ENCODE measurements at places on chromosomes 2 and 18.

DNA sequence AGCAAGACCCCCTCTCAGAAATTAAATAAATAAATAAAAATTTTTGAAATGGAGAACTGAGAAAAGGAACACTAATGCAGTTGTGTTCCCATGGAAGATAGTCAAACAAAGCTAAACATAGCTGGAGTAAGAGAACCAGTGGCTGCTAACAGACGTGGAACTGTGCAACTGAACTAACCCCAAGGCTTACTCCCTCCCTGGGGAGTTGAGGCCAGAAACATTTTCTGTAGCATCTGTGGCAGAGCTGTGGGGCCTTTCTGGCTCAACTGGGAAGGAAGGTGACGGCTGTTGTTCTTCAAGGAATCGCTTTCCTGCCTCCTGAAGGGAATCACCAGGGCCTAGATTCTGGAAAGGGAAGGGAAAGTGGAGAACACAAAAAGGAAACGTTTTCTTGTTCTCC is 53.9 kb upstream of the B3GNT2 start:
- DNase-seq = no peak

GRCh38 chr18:60667016-60667415 is 294.4 kb upstream of the MC4R start:
- DNase-seq = no peak

DNA sequence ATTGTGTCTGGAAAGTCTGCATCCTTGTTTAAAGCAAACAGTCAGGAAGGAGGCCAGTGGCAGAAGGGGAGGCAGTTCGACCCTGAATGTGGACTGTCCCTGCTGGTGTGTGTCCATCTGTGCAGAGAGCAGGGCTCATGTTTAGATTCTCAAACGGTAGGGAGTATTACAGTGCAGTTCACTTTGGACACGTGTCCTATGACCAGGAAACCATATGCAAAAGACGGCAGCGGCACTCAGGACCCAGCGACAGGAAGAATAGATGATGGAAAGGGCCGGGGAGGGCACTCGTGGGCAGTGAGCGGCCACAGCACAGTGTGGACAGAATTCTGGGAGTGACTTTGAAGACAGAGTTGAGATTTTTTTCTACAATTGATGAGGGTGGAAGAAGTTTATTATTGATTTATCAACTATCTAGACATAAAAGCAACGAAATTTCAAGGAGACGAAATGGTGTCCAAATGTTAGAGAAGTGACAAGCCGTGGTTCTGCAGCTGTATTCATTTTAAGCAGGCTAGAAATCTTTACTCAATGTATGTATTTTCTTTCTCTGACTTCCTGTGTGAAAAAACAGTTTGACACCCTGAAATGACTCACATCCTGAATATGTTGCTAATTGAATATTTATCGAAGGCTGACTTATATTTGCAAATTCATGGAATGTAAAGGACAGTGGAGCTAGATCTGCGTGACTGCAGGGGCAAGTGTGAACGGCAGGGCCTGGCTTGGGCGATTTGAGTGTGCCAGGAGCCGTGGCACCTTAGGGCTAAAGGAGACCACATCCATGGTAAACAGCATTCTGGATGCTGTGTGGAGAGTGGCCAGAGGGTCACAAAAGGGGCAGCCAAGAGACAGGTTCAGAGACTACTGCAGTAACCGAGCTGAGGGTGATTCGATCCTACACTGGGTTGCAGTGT is 214.2 kb downstream of the PTGR3 start:
- no peak for DNase-seq

- DNase-seq = no peak
Observed at GRCh38 chr2:239932881-239933735, 92.0 kb downstream of the NDUFA10 start.

DNA sequence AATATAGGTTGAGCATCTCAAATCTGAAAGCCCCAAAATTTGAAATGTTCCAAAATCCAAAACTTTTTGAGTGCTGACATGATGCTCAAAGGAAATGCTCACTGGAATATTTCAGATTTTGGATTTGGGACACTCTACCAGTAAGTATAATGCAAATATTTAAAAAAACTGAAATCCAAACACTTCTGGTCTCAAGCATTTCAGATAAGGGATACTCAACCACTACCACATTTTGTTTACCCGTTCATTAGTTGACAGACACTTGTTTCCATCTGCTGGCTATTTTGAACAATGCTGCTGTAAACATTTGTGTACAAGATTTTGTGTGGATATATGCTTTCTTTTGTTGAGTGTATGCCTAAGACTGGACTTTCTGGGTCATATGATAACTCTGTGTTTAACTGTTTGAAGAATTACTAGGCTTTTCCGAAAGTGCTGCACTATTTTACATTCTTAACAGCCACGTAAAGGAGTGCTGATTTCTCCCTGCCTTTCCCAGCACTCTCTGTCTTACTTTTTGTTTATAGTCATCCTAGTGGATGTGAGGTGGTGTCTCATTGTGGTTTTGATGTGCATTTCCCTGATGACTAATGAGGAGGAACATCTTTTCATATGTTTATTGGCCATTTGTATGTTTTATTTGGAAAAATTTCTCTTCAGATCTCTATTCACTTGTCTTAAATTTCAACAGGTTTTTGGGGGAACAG is 19.5 kb upstream of the DCDC2C start:
- DNase-seq = no peak

DNA sequence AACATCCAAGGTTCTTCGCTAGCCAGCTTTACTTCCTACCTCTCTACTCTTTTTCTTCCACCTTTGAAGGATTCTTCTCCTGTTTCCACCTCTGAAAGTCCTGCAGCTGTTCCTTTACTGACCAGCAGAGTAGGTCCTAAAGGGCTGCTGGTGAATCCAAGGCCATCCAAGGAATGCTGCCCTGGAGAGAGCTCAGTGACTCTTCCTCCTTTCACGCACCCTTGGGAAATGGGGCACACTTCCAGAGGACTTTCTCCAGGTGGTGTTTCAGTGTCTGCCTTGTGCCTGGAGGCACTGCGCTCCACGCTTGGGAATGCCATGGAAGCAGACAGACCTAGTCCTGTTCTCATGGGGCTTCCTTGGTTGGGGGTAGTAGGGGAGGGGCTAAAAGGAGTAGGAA is 45.4 kb downstream of the SLC16A14 start:
- no peak for DNase-seq

DNA sequence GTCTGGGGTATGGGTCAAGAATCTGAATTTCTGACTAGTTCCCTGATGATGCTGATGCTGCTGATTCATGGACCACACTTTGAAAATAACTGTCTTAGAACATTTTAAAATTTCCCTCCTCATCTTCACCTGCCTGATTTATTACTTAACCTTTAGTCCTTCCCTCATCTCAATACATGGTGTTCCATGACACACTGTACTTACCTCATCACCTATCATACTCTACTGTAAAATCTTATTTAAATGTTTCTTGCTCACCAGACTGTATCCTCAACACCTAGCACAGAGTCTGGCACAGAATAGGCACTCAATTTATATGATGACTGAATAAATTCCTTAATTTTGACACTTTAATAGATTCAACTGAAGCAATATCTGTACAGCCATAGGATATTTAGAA is 95.7 kb downstream of the FAM161A start:
- DNase-seq = no peak

GRCh38 chr2:17309741-17310339 is 208.4 kb downstream of the RAD51AP2 start:
- no peak for DNase-seq

- no peak for DNase-seq
Observed at GRCh38 chr2:28644760-28645159, 106.9 kb upstream of the PPP1CB start.

- DNase-seq = no peak
Observed at GRCh38 chr2:143706354-143706753, 577.1 kb downstream of the ARHGAP15 start.

DNA sequence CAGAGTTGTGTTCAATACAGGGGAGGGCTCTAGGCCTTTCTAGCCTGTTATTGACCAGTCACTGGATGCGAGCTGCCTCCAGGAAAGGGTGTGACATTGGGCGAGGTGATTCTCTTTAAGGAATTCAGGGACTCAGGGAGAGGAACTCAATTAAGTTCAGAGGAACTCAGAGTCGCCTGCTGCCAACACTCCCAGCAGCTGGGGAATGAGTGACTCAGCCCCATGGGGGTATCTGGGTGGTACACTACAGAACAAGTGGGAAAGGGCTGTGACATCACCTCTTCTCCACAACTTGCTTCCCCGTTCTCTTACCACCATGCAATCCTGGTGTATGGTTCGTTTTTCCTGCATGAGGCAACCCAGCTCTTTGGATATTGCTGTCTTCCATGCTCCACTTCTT is 50.4 kb upstream of the CYRIA start:
- no peak for DNase-seq

- no peak for DNase-seq
Observed at GRCh38 chr2:205644018-205644417, 38.3 kb upstream of the NRP2 start.

- no peak for DNase-seq
Observed at GRCh38 chr2:142621287-142621686, 256.2 kb upstream of the KYNU start.

DNA sequence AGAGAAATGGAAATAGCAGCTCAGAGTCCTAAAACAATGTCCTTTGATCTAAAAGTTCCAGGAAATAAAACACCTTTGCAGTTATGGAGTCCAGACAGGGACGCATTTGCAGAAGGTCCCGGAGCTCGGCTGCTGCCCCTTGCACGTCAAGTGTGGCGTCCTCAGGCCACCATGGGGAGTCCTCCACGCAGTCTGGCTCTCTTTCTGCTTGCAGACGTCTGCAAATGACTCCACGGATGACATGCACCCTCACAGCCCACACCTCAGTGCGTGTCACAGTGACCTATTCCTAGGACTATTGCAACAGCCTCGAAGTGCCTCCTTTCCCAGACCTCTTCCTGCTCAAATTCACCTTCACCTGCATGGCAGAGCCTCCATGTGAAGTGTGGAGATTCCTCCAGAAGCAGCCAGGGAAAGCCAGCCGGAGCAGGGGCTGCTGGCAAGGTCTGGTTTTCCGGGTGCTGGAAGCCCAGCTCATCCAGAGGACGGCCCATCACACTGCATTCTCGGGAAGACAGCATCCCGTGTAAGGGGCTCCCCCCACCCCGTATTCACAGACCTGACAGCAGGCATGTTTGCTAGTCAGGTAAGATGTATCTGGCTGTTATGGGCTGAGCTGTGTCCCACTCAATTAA is 137.7 kb downstream of the ASB1 start:
- no peak for DNase-seq

DNA sequence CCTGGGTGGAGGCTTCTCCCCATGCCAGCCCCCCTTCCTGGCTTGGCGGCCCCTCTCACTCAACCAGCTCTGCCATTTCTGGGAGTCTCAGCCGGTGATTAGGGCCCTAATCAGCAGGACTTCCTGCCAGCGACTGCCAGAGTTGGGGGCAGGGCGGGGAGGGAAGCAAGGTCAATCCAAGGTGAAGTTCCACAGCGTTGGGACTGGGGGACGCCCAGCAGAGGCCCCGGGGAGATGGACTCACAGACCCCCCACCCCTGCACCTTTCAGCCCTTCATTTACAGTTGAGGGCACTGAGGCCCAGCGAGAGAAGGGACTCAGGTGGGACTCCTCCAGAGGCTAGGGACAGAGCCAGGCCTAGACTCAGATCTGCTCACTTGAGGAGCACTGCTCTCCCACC is 65.3 kb downstream of the TNS1 start:
- no peak for DNase-seq

DNA sequence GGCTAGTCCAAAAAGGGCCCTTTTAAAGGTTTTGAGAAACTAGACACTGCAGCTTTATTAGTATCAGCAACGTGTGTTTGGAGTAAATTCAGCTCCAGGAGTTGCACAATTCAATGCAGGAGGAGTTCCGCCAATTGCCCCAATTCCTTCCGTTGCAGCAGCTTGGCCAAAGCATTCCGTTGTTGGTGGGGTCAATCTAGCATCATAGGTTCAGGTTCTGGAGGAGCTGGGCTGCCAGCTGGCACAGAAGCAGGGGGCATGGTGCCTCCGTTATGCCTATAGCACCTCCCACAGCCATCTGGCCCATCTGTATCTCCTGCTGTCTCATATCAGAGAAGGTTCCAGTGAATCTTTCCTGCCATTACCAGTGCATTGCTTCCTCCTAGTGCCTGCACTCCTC is 55.4 kb downstream of the REL start:
- no peak for DNase-seq

- no peak for DNase-seq
Observed at GRCh38 chr18:78160961-78161656, 818.5 kb upstream of the SALL3 start.

GRCh38 chr2:237177052-237177451 is 91.4 kb downstream of the COPS8 start:
- no peak for DNase-seq

DNA sequence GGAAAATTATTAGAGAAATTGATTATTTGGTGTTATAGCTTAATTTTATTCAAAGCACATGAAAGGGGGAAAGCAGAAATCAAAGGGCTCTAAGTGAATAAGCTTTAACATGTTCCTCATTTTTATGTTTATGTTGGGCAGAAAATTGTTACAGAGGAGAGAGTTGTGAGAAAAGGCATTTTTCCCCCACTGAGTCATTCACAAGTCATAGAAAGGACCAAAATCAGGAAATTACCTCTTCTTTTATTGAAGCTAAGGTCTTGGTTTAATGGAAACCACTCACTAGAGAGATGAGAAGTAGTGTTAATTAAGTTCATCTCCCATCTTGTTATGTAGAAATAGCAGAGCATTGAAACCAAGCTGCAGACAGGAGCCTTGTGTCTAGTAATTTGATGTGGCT is 175.3 kb upstream of the THUMPD2 start:
- no peak for DNase-seq

DNA sequence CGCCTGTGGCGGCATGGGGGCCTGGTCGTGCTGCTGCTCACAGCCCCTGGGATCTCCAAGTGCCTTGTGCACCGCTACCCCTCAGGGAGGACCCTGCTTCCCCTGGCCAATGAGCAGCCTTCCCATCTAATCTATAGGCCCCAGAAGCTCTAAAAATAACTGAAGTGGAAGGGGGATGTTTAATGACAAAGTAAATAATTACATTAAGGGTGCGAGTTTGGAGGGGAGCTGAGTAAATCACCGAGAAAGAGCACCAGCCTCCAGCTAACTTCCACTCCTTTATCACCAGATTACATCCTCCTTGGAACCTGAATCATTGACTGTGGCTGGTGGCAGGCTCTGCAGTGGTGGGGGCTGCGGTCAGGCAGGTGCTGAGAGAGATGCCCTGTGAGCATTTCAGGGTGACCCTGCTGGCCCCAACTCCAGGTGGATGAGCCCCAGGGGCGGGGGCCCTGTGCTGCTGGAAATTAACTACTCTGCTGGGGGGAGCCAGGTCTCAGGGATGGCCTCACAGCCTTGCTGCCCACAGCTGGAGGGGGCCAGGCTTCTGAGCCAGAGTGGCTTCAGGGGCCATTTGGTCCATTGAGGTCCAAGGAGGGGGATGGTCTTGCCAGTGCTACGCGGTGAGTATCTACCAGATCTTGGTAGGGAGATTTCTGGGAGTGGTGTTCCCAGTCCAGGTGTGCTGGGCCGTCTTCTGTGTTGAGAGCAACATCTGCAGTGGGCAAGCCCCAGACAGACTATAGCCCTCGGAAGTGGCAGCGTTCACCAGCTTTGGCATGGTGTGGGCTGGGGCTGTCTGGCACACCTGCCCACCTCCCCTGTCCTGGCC is 74.2 kb downstream of the GLI2 start:
- no peak for DNase-seq

Measured in activated T-cell treated with anti-CD3 and anti-CD28 coated beads for 1 hour (primary cell).